ENCODE measurements at places on chromosomes 12 and 14.

DNA sequence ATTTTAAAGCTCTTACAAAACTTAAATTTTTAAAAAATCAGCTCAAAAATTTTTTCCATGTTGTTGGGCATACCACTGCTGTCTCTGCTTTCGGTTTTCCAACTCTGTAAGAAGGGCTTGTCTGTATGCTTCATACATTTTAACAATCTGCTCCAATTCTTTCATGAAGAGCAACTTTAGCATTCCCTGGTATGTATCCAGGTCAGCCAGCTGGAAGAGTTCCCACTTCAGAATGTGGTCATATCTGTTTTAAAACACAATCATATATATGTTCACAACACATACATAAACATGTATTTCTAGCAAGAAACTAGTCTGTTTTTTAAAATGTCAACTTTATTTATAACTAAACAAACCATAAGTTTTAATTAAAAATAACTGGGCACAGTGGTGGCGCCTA, 33.0 kb downstream of the SAV1 start:
- no peak for DNase-seq
- H3K36me3 ChIP-seq: peaks cover 19% of the 10 kb centered on the region
- H3K27ac ChIP-seq: no peak overlapping the region
- H3K4me1 ChIP-seq: no peaks in the 10 kb centered on the region
- no peaks in the 10 kb centered on the region for H3K27me3 ChIP-seq
- no peak overlapping the region for H3K4me3 ChIP-seq

GRCh38 chr12:102052192-102053061, 9.4 kb downstream of the WASHC3 start:
- no peaks in the 10 kb centered on the region for H3K27me3 ChIP-seq
- H3K4me1 ChIP-seq: no peaks in the 10 kb centered on the region
- no peak overlapping the region for H3K4me3 ChIP-seq
- H3K36me3 ChIP-seq: peaks cover 27% of the 10 kb centered on the region
- DNase-seq: no peak

DNA sequence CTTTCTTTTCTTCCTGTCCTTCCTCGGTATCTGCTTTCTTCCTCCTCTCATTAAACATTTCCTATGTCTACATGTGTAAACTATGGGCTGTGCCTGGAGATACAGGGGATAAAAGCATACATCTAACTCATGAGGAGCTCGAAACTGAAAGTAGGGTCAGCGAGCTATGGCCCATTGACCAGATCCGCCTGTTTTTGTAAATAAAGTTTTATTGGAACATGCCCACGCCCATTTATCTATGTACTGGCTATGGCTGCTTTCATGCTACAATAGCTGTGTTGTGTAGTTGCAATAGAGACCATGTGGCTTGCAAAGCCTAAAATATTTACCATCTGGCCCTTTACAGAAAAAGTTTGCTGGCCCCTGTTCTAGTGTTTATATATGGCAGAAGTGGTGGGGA, 500.8 kb upstream of the GARIN6 start:
- H3K4me3 ChIP-seq: no peak overlapping the region
- H3K36me3 ChIP-seq: no peaks in the 10 kb centered on the region
- H3K27me3 ChIP-seq: no peaks in the 10 kb centered on the region
- no peak for DNase-seq
- no peak overlapping the region for H3K27ac ChIP-seq

DNA sequence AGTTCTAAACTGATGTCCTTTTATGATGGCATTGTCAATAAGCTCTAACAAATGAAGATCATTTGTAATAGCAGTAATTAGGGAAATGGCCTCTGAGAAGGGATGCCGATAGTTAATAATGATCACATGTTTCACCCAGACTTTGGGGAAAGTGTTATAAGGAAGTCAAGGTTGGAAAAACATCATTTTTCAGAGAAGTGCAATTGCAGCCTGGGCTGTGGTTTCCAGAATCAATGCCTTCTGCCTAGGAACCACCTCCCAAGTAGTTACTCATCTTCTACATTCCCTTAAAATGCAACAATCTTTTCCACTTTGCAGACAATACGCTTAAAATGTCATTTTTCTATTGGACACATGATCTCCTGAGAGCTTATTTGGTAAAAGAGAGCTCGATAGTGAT, 879 bp downstream of the EDDM3A start:
- H3K36me3 ChIP-seq: no peaks in the 10 kb centered on the region
- H3K27ac ChIP-seq: no peak overlapping the region
- no peaks in the 10 kb centered on the region for H3K27me3 ChIP-seq
- H3K4me3 ChIP-seq: no peak overlapping the region
- DNase-seq: no peak

DNA sequence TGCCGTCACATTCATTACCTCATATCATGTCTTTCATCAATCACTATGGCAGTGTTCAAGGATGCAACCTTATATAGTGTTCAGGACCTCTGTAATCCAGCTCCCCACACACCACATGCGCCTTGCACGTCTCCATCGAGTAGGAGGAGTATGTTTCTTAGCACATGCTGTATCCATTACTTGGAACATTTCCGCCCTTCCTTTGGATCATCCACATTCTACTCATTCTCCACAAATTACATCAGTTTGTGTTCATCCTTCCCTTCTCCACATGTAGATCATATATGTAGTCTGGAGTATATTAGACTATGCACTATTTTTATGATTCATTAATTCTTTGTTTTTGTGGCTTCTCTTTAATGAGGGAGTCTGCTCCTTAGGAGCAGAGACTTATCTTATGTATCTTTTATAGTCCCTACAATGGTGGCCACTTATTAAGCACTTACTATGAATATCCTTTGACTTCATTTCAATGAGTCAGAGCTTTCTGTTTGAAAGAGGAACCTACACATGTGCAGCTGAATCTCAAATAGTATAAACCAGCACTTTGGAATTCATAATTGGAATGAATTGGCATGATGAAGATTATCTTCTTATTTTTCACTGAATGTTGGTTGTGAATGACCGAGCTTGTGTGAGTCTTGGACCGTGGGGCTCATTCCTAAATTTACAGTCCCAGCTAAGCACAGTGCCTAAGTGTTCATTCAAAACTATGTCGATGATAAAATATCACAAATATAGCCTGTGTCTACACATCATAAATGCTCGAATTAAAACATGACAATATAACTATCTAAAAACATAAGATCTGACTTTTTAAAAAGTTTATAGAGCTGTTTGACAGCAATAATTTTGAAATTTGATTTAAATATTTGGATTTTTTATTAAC, 30.2 kb upstream of the NPAS3 start:
- H3K27me3 ChIP-seq: no peaks in the 10 kb centered on the region
- H3K4me1 ChIP-seq: no peaks in the 10 kb centered on the region
- H3K36me3 ChIP-seq: no peaks in the 10 kb centered on the region
- H3K27ac ChIP-seq: no peak overlapping the region
- no peak overlapping the region for H3K4me3 ChIP-seq

GRCh38 chr14:49019467-49020115, 566.6 kb downstream of the RPS29 start:
- no peaks in the 10 kb centered on the region for H3K36me3 ChIP-seq
- H3K27me3 ChIP-seq: no peaks in the 10 kb centered on the region
- H3K4me1 ChIP-seq: no peaks in the 10 kb centered on the region
- H3K4me3 ChIP-seq: no peak overlapping the region

DNA sequence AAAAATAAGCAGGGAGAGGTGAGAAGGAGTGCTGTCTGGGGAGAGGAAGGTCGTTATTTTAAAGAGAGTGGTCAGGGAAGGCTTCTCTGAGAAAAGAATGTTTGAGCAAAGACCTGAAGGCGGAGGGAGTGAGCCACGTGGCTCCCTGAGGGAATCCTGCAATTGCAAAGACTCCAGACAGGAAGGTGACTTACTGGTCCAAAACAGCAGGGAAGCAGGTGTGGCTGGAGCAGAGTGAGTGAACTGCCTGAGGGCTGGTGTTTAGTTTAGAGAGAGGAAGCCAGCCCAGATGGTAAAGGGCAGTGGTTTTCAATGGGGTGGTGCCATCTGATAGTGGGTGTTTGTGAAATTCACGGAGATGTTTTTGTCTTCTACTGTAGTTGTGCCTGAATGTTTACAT, 58.8 kb upstream of the LTA4H start:
- H3K27me3 ChIP-seq: no peaks in the 10 kb centered on the region
- no peaks in the 10 kb centered on the region for H3K4me1 ChIP-seq
- no peak for DNase-seq
- H3K4me3 ChIP-seq: no peak overlapping the region

- H3K27me3 ChIP-seq: no peaks in the 10 kb centered on the region
- H3K36me3 ChIP-seq: peaks cover 39% of the 10 kb centered on the region
- H3K4me1 ChIP-seq: peaks cover 14% of the 10 kb centered on the region
- H3K4me3 ChIP-seq: no peak overlapping the region
- no peak overlapping the region for H3K27ac ChIP-seq
- DNase-seq: no peak
These were observed 1.6 kb downstream of the FICD start for GRCh38 chr12:108516511-108517275.

GRCh38 chr14:100063314-100063941, 1.8 kb upstream of the EVL start:
- no peak for DNase-seq
- H3K27ac ChIP-seq: no peak overlapping the region
- no peaks in the 10 kb centered on the region for H3K27me3 ChIP-seq
- H3K36me3 ChIP-seq: no peaks in the 10 kb centered on the region

DNA sequence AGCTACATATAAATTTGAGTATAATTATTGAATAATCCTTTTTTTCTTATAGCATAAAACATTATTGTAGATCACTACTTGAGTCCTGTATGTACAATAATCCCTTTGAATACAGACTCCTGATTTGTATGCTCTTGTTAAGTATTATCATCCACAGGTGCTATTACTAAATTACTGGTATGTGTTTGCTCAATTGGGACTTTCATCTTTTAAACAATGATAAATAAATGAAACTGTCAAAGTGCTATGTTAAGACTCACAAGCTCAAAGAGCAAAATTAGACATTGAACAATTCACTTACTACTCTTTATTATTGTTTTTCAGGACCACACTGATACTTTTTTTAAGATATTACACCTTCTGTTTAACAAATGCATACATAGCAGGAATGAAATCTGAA, 17.8 kb downstream of the MIA2 start:
- no peaks in the 10 kb centered on the region for H3K27me3 ChIP-seq
- no peaks in the 10 kb centered on the region for H3K4me1 ChIP-seq
- no peak overlapping the region for H3K4me3 ChIP-seq
- DNase-seq: no peak
- H3K27ac ChIP-seq: no peak overlapping the region

GRCh38 chr12:12046401-12046800, 24.3 kb upstream of the BCL2L14 start:
- H3K4me3 ChIP-seq: no peak overlapping the region
- H3K27ac ChIP-seq: no peak overlapping the region
- H3K4me1 ChIP-seq: no peaks in the 10 kb centered on the region
- no peak for DNase-seq

- no peak overlapping the region for H3K4me3 ChIP-seq
- no peaks in the 10 kb centered on the region for H3K36me3 ChIP-seq
- H3K27ac ChIP-seq: no peak overlapping the region
- H3K4me1 ChIP-seq: no peaks in the 10 kb centered on the region
- no peak for DNase-seq
These were observed 210.1 kb upstream of the TBX3 start for GRCh38 chr12:114894076-114894475.

DNA sequence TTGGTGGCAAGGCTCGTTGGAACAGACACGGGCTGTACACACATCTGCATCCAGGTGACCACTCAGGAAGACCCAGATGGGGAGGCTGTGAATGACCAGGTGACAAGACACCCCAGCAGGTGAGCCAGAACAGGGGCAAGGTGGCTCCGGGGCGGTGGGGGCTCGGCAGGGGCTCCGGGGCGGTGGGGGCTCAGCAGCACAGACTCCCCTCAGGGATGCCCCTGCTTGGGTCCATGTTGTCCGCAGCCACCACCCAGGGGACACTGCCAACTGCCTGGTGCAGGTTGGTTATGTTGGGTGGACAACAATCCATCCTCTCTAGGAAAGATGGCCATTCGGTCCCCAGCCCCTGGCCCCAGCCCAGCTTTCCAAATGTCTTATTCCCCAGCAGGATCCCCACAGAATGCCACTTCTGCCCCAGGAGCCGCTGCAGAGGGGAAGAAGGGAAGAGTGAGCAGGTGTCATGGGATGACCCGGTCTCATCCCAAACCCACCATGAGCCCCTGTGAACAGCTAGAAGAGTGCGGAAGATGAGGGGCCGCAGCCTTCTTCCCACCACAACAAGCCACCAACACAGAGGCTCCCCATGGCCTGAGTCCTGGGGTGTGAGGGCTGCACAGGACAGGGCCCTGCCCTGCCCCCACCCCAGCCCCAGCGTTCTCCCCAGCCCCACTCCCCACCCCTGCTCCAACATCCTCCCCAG, 31.4 kb upstream of the C14orf180 start:
- no peak overlapping the region for H3K27ac ChIP-seq
- peaks cover 7% of the 10 kb centered on the region for H3K4me1 ChIP-seq
- no peaks in the 10 kb centered on the region for H3K36me3 ChIP-seq
- H3K4me3 ChIP-seq: no peak overlapping the region
- H3K27me3 ChIP-seq: no peaks in the 10 kb centered on the region

DNA sequence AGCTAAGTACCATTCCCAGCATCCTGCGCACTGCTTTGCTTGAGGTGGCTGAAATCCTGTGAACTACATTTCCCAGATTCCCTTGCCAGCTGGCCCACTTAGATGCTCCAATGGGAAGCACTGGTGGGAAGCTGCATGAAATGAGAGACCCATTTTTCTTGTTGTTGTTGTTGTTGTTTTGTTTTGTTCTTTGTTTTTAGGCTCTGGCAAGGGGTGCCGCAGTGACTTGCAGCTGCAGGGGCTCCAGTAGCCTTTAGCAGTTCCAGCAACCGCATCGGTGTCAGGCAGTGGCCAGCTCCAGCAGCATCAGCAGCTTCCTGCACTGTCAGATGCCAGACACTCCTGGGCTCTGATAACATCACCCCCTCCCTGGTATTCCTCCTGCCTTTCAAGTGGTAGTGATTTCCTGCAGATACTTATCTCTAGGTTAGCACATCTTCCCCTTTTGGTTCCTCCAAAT, 8.8 kb upstream of the EGLN3 start:
- no peaks in the 10 kb centered on the region for H3K4me1 ChIP-seq
- no peaks in the 10 kb centered on the region for H3K36me3 ChIP-seq
- no peak overlapping the region for H3K27ac ChIP-seq
- DNase-seq: no peak

DNA sequence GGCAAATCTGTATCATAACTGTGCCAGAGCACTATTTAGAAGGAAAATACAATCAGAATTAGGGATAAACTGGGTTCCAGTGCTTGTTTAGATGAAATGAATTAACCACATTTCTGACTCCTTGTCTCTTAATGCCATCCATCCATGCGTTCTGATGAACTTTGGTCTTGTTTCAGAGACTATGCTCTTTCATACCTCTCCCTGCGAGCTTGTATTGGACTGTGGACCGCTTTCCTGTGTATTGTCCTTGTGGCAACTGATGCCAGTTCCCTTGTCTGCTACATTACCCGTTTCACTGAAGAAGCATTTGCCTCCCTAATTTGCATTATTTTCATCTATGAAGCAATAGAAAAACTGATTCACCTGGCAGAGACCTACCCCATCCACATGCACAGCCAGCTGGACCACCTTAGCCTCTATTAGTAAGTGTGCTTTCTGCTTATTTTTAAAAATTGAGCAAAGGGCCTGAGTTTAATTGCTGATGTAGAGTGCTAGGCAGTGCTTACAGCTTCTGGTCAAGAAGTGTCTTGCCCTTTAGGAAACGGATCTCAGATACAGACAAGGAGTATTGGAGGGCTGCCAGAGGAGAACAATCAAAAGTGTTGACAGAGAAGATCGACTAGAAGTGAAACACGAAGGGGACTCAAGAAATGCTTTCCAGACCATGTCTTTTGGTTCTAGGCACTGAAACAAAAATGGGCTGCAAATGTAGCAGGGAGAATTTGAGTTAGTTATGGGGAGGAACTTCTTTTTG, 46.7 kb downstream of the SLC4A8 start:
- no peak overlapping the region for H3K4me3 ChIP-seq
- no peak for DNase-seq
- no peaks in the 10 kb centered on the region for H3K4me1 ChIP-seq
- H3K27me3 ChIP-seq: no peaks in the 10 kb centered on the region
- no peak overlapping the region for H3K27ac ChIP-seq

Measured in right atrium auricular region (tissue), 2 donors.